ENCODE measurements at places on chromosomes 7 and 10.

GRCh38 chr10:36380538-36380937, 738.4 kb upstream of the FZD8 start:
- no peak for DNase-seq

- no peak for DNase-seq
These were observed 32.0 kb downstream of the GNA12 start for GRCh38 chr7:2812114-2812487.

DNA sequence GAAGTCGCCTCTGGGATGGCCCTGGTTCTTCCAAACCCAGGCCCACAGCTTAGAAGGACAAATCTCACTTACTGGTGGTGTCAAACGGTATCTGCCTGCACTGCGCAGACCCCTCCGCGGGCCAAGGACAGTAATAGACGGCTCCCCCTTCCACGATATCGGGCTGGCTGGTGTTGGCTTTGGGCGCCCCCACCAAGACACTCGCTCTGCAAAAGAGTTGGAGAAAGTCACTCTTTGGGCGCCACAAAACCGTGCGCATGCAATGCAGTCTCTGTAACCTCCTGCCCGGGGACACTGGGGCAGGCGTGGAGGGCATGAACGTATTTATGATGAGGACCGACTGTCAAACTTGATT, 1.1 kb downstream of the ITGA8 start:
- DNase-seq, result no peak

- DNase-seq, result no peak
These were observed 10.1 kb downstream of the ITGB8 start for GRCh38 chr7:20340839-20341238.

- DNase-seq, result peak; percentile 67
These were observed 17.5 kb downstream of the CFAP69 start for GRCh38 chr7:90262438-90262837.

DNA sequence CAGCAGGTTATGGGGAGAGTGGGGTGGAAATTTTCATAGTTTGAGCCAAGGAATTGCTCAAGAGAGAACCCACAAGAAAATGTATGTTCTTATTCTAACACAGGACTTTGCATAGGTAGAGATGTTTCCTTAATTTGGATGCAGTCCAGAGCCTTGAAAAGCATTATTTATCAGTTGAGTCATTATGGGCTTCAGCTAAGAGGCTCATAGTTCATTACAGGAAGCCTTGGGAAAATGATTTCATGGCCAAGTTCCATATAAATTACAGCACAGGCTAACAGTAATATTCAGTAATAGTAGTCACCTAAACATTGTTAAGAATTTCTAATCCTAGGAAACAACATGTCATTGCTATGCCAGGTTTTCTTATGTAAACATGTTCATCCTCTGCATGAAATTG, 131.1 kb upstream of the PTPRZ1 start:
- DNase-seq, result peak; percentile 61

DNA sequence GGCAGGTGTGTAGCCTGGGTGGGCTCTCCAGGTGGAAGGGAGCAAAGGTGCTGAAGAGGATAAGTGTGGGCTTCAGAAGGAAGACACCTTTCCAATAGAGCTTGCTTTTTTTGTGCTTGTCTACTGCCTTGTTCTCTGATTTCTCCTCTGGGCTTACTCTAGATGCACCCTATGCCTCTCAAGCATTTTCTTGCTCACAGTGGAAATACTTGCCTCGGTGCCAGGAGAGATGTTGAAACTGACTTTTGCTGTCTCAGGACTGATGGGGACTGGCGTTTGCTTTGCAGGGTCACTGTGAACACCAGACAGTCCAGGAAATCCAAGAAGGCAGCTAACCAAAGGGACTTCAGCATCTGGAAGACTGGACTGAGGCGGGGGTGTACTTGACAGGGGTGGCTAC, 187.9 kb downstream of the SNX10 start:
- DNase-seq, result no peak

GRCh38 chr10:34687434-34688210, 127.5 kb downstream of the PARD3 start:
- DNase-seq, result no peak

Data from DMS53 (cell line).